ENCODE measurements at places on chromosomes 2 and 18.

DNA sequence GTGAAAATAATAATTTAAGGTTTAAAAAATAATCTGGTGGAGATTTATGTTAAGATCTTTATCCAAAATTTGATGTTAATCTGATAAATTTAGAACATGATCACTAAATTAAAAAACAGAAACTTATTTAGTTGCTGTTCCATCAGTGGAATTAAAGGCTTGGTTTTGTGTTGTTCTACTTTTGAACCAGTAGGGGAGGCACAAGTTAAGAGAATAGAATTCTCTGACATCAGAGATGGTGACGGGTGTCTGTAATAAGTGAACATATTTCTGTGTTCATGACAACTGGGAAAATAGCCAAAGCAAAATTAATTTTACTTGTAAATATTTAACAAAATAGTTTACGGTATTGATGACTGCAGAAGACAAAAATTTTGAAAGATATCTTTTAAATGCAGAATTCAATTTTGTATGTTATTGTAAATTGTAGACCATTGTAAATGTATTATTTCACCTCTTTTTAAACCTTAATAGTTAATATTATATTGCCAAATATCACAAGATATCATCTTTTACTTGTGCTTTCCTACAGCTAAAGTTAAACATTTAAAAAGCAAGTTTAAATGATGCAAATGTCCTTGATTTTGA is 106.0 kb downstream of the UBR3 start:
- no peak for DNase-seq

DNA sequence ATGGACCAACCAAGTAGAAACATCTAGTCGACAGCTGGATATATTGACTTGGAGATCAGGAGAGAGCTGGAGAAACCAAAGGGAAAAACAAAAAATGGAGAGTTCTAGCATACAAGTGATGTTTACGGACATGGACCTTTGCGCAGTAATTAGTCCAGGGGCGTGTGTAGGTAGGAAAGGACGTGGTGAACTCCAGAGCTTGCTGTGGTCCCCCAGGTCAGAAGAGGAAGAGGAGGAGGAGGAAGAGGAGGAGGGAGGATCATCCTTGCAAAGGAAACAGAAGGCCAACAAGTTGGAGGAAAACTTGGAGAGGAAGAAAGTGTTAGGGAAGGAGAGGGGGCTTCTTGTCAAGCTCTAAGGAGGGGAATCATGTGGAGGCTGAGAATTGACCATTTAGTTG is 17.5 kb downstream of the TRAF3IP1 start:
- no peak for DNase-seq

DNA sequence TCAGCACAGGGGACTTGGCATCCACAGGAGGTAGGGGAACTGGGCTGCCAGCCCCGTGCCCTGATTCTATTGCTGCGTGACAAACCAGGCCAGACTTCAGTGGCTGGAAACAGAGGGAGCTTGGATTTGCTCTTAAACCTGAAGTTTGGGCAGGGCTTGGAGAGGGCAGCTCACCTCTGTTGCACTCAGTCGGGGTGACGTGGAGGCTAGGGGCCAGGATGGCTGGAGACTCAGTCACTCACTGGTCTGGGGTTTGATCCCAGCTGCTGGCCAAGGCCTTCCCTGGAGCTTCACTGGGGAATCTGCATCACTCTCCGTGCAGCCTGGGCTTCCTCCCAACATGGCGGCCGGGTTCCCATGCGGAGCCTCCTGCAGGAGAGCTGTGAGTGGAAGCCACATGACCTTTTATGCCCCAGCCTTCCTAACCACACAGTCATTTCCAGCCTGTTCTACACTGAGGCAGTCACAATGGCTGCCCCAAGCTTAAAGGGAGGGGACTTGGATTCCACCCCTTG is 175.2 kb upstream of the HDAC4 start:
- no peak for DNase-seq

DNA sequence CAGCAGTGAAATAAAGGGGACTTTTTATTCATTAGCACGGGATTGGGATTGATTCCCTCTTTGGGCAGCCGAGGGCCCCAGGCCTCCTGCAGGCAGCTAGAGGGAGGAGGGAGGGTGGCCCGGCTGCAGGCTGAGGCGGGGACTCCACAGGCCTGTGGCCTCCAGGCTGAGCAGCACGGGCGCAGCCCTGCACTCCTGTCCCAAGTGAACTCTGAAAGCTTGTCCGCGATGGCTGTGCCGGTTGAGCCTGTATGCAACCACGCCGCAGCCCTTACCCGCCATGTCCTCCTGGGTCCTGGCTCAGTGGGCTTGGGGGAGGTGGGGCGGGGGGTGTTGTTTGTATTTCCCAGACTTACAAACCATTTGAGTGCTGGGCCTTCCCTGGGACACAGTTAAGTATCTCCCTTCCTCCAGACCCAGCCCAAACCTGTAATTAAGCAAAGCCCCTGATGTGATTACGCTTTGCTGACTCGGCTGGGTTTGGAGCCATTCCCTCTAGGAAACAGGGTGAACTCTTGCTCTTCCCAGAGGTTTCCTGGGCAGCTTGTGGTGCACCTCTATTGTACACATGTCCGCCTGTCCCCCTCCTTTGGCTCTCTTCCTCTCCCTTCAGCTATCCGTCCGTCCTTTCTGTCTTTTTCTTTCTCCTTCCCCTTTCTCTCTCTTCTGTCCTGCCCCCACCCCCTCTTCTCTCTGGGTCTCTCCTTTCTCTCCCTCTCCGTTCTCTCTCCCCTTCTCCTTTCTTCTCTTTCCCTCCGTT is 5.3 kb downstream of the GLI2 start:
- no peak for DNase-seq

DNA sequence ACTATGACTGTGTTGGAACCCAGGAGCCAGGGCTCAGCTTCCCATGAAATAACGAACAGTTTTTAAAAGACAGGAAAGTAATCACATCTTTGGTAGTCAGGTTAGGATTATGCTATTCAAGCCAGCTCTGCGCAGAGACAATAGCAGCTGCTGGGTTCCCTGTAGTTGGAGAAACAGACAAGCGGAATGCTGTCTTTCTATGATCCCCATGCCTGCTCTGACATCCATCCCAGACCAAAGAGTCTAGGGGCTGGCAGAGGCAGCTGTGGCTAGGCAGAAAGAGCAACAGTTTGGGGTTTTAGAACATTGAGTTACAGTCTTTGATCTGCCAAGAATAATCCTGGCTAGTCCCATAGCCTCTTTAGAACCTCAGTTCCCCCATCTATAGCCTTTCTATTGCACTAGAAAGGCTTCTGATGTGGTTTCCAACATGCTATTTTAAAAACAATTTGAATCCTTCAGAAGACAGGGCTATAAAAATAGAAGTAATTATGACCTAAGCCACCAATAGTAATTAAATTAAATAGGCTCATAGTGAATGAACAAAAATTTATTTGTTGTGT is 146.8 kb downstream of the MTX2 start:
- no peak for DNase-seq

GRCh38 chr18:78980279-78980771 is 707 bp downstream of the SALL3 start:
- DNase-seq = no peak

DNA sequence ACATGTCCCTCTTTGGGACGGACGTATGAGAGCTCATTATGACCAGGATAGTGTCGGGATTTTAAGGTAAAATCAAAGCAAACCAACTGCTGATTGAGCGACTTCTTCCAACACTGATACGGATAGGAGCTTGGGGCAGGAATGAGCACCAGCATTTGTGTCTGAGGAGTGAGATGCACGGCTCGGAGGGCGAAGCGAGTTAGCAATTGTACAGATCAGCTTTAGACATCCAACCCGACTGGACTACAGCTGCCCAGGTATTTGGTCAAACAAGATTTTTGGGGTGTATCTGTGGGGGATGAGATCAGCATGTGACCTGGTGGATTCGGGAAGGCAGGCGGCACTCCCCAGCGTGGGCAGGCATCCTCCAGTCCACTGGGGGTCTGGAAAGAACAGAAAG is 76.1 kb downstream of the NDUFA10 start:
- no peak for DNase-seq

DNA sequence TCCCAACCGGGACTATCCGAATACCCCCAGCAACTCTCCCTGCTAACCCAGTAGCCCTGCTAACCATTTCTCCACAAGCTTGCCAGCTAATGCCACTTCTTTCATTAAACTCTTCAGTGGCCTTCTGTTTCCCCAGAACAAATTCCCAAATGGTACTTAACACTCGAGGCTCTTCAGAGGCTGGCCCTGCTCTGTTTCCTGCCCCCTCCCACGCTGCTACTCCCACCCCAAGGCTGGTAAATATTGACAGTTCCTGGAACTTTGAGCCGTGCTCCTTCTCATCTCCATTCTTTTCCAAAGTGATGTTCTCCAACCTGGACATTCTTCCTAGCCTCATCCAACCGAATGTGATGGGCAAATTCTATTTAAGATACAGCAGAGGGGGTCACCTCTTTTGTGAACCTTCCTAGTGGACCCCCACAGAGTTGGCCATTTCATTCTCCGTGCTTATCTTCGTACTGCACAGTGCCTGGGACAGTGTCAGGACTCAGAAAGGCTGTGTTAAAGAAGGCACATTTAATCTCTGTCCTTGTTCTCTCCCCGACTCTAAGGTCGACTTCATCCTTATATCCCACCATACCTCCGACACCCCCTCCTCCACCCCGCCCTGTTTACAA is 3.2 kb upstream of the KIDINS220 start:
- DNase-seq = no peak

DNA sequence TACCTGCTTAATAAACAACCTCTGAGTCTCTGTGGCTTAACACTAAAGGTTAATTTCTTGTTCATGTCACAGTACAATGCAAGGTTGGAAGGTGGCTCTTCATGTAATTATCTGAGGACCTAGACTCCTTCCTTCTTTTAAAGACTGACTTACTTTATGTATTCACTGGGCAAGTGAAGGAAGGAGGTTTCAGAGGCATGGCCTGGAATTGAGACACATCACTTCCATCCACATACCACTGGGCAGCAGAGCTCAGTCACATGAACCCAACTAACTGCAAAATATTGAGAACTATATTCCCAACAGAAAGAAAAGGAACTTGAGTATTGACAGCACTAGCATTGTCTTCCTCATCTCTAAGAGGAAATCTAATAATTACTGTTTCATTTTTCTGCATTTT is 57.5 kb upstream of the FN1 start:
- no peak for DNase-seq

- no peak for DNase-seq
Observed at GRCh38 chr2:209767316-209767715, 4.3 kb upstream of the UNC80 start.

DNA sequence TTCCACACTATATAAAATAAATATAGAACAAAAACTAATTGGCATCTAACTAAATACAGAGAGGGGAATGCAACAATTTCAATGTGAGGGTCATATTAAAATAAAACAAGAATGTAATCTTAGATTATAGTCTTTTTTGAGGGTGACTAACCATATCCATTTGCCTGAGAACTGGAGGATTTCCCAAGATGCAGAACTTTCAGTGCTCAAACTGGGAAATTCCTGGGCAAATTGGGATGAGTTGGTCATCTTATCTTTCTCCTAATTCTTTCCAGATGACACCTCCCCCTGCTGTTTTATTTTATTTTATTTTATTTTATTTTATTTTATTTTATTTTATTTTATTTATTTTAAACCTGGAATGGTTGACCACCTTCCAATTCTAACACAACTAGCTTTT is 846.2 kb downstream of the SLC4A3 start:
- no peak for DNase-seq

DNA sequence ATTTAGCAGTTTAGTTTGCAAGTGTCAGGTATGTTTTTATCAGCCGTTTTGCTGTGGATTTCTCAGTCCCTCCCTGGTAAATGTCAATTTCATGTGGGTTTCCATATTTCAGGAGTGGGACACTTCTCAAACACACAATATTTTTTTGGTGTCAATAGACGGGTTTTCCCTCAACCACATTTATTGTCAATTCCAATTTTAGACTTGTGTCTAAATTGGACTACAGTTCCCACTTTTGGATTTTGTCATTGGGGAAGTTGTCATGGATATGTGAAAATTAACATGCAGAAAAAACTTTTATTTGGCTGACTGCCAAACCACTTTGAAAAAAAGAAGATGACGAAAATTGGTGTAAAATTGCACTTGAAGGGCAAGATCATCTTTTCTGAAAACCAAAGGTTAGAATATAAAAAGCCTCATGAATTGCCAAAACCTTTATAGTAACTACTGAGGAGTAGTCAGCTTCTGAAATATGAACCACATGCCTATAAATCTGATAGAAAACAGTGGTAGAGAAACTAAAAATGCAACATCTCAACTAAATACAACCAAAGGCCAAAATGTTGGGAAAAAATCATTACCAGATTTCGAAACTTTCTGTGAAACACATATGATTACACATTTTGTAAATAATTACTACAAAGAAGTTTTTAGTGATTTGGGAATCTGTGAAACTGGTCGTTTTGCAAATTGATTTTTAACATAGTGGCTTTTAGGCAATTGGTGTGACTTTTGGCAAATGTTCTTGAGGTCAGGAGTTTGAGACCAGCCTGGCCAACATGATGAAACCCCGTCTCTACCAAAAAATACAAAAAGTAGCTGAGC is 106.4 kb downstream of the BCL2L11 start:
- DNase-seq = no peak

- no peak for DNase-seq
Observed at GRCh38 chr2:172179045-172179701, 76.5 kb upstream of the DLX2 start.

- DNase-seq = no peak
Observed at GRCh38 chr2:52775674-52776073, 991.9 kb upstream of the CHAC2 start.

DNA sequence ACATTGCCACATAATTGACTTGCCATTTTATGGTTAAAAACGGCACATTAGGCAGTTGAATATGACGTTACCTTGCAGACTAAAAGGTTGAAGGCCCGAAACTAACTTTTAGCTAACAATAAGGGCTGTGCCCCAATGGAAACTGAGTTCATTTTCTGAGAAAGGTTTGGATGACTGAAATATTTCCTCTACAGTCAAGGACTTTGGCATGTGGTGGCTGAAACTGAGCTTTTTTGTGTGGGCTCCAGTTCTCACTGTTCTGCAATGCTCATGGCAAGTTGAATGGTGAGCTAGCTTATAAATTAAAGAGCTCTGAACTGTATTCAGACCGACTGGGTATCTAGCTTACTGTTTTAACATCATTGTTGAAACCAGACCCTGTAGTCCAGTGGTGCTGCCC is 23.8 kb upstream of the TXNDC2 start:
- no peak for DNase-seq

- no peak for DNase-seq
Observed at GRCh38 chr2:179751163-179751809, 110.1 kb downstream of the ZNF385B start.

DNA sequence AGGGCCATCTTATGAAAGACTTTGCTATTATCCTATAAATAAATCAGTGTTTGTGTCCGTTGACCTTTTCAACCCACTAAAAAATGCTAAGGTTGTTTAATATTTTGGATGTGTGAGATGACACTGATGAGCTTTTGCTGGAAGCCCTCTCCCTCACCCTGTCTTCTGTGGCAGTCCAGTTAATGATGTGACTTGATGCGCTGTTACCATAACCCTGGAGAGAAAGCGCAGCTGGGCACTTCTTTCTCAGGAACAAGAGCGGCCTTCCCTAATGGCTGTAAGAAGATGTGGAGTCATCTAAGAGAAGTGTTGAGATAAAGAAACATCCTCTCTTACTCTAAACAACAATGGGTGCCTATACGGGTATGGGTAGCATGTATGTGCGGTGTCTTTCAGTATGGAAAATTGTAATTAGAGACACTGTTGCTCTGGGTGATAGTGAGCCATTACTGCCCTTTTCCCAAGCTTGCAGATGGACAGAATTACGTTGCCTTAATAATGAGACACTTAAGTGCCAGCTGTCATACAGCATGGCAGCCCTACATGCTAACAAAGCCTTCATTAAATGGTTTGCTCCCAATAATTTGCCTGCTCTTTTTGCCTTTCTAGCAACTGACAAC is 165.6 kb upstream of the NABP1 start:
- no peak for DNase-seq

- no peak for DNase-seq
Observed at GRCh38 chr18:43692099-43692690, 414.9 kb upstream of the SYT4 start.

Measured in stimulated activated CD8-positive, alpha-beta memory T cell treated with anti-CD3 and anti-CD28 coated beads, Interleukin-12 subunit alpha, Interleukin-12 subunit beta, amount 100 ng/mL, for 4 hours (primary cell).